ENCODE measurements at places on chromosomes 2 and 18.

GRCh38 chr2:112959109-112959812 lies 18.5 kb upstream of the IL36G start:
- H3K4me3 ChIP-seq = no peak overlapping the region
- no peaks in the 10 kb centered on the region for H3K36me3 ChIP-seq
- H3K4me1 ChIP-seq = no peaks in the 10 kb centered on the region
- no peaks in the 10 kb centered on the region for H3K27me3 ChIP-seq
- DNase-seq = no peak

- H3K27ac ChIP-seq = no peak overlapping the region
- H3K4me1 ChIP-seq = no peaks in the 10 kb centered on the region
- H3K27me3 ChIP-seq = no peaks in the 10 kb centered on the region
Measured at GRCh38 chr2:159882130-159882745, 84.2 kb upstream of the CD302 start.

DNA sequence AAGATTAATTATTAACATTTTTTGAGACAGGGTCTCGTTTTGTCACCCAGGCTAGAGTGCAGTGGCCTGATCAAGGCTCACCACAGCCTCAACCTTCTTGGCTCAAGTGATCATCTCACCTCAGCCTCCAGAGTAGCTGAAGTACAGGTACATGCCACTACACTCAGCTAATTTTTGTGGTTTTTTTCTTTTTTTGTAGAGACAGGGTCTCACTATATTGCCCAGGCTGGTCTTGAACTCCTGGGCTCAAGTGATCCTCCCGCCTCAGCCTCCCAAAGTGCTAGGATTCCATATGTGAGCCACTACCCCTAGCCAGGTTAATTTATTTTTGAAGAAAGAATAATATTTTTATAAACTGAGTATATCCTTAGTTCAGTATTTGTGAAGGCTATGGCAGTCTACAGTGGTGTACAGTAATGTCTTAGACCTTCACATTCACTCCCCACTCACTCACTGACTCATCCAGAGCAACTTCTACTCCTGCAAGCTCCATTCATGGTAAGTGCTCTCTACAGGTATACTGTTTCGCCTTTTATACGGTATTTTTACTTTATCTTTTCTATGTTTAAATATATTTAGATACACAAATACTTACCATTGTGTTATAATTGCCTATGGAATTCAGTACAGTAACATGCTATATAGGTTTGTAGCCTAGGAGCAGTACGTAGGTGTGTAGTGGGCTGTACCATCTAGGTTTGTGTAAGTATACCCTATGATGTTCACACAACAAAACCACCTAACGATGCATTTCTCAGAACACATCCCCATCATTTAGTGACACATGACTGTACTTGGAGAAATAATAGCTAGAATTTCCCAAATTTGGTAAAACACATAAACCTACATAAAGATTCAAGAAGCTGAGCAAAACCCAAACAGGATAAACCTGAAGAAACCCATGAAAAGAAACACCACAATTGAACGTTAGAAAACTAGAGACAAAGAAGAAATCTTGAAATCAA lies 38.6 kb downstream of the MGAT4A start:
- DNase-seq = no peak
- no peak overlapping the region for H3K27ac ChIP-seq
- no peaks in the 10 kb centered on the region for H3K27me3 ChIP-seq
- H3K36me3 ChIP-seq = no peaks in the 10 kb centered on the region
- H3K4me3 ChIP-seq = no peak overlapping the region

GRCh38 chr18:72700961-72701710 lies 157.0 kb upstream of the CBLN2 start:
- H3K4me1 ChIP-seq = no peaks in the 10 kb centered on the region
- H3K27ac ChIP-seq = no peak overlapping the region
- no peak overlapping the region for H3K4me3 ChIP-seq
- H3K27me3 ChIP-seq = no peaks in the 10 kb centered on the region
- H3K36me3 ChIP-seq = no peaks in the 10 kb centered on the region

- no peak overlapping the region for H3K4me3 ChIP-seq
- H3K4me1 ChIP-seq = no peaks in the 10 kb centered on the region
- H3K36me3 ChIP-seq = no peaks in the 10 kb centered on the region
Measured at GRCh38 chr18:79026491-79026890, 42.7 kb upstream of the ATP9B start.

DNA sequence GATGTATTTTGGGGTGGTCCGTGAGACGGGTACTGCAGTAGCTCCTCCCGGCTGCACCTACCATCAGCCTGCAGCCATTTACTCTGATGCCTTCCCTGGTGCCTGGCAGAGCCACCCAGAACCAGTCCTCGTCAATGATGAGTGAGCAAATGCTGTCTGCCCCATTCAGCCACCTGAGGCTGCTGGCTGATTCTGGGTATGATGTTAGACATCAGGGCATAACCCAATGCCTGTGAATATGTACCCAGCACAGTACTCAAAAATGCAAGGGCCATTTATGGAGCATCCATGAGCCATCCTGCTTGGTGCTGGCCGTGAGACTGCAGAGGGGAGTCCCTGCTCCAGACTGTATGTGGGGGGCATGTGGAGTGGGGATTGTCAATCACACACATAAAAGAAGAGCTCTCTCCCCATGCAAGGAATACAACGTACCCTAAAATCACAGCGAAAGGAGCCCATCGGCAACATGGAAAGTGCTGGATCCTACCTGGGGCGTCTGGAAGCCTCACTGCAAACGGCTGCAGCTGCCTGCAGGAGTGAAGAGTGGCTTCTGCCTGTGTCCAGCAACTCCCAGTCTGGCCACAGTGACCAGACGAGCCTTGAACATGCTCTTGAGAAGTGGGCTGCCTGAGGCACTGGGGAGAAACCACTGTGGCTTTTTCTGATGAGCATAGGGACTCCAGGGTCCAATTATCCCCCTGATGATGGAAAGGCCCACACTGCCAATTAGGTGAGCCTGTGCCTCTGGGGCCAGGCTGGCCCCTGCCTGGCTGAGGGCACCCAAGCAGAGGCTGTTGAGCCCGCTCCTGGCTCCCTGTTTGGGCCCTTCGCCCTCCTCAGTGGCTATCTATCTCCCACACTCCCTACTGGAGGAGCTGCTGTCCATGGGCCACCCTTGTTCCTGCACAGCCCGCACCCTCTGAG lies 2.4 kb upstream of the OR6B2 start:
- H3K4me3 ChIP-seq = no peak overlapping the region

- no peak overlapping the region for H3K4me3 ChIP-seq
- DNase-seq = no peak
- H3K27me3 ChIP-seq = no peaks in the 10 kb centered on the region
- no peaks in the 10 kb centered on the region for H3K4me1 ChIP-seq
- no peak overlapping the region for H3K27ac ChIP-seq
- no peaks in the 10 kb centered on the region for H3K36me3 ChIP-seq
Measured at GRCh38 chr2:59413751-59414570, 1139.5 kb downstream of the BCL11A start.

DNA sequence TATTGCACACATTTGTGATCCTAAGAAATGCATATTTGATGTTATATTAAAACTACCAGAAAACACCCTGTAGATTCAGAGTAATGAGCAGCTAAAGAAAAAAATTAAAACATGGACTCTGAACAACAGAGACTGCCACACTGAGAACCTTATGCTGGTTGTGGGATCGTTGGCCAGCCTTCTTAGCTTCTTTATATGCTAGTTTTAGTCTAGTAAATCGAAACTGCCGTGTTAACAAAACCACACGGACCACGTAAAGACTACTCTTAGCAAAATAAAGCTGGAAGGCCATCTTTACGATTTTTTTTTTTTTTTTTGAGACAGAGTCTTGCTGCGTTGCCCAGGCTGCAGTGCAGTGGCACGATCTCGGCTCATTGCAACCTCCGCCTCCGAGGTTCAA lies 22.8 kb downstream of the PER2 start:
- no peak overlapping the region for H3K27ac ChIP-seq
- no peaks in the 10 kb centered on the region for H3K36me3 ChIP-seq
- H3K4me1 ChIP-seq = no peaks in the 10 kb centered on the region
- H3K4me3 ChIP-seq = no peak overlapping the region
- no peaks in the 10 kb centered on the region for H3K27me3 ChIP-seq

- no peaks in the 10 kb centered on the region for H3K27me3 ChIP-seq
- H3K4me3 ChIP-seq = peak within 1 kb of the TSS; percentile 53
- no peaks in the 10 kb centered on the region for H3K4me1 ChIP-seq
- no peaks in the 10 kb centered on the region for H3K36me3 ChIP-seq
- no peak for DNase-seq
- peak within 1 kb of the TSS; percentile 93 for H3K27ac ChIP-seq
Measured at GRCh38 chr18:11981192-11981542, at the start of gene IMPA2. IMPA2 (plus strand) TSS chr18:11981507; CDS start chr18:11981670, 163 bp downstream.

DNA sequence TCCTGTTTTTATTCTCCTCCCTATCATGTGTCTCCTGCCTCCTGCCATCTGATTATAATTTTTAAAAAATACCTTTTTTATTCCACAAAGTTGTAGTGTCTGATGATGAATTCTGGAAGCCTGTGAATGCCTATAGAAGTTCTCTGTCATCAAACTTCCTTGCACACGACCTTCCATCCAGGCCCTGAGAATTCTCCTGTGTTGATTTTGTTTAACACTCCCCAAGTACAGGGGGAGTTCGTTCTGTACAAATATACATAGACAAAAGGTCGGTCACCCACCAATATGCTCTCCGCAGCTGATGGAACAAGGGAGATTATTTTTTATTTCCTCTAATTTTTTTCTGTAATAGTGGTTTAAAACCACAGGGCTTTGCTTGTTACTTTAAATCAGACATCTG lies 232.5 kb downstream of the PIEZO2 start:
- H3K27me3 ChIP-seq = no peaks in the 10 kb centered on the region
- DNase-seq = no peak
- no peak overlapping the region for H3K27ac ChIP-seq
- no peaks in the 10 kb centered on the region for H3K4me1 ChIP-seq
- H3K4me3 ChIP-seq = no peak overlapping the region

DNA sequence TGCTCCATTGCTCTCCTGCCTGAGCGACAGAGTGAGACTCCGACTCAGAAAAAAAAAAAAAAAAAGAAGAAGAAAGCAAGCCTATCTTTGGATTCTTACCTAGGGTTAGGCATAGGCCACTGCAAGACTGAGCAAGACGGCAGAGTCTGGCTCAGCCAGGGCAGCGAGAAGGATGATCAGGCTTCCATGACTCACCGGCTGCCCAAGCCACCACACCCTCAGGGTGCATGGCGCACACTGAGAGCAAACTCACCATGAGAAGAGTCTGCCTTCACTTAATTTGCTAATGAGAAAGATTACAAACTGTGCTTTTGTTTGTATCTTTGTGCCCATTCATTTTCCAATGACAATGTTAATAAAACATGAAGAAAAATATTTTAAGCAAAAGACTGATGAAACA lies 8.2 kb downstream of the FAM110C start:
- no peaks in the 10 kb centered on the region for H3K4me1 ChIP-seq
- DNase-seq = peak; percentile 79
- H3K27ac ChIP-seq = no peak overlapping the region

DNA sequence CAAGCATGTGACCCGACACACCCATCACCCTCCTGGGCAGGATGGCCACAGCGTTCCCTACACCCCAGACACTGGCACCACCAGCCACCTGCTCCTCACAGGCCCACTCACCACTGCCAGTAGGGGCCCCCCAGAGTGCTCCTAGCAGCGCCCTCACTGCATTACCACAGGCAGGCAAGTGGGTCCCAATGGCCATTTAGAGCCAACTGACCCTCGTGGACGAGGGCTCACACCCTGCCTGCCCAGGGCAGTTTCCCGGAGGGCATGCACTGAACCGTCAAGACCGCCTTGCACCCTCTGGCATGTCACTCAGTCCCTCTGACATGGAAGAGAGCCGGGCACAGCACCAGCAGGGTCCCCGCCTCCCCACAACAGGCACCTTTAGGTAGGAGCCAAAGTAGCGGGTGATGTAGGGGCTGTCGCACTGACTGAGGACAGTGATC lies 7.3 kb downstream of the STK25 start:
- no peak overlapping the region for H3K27ac ChIP-seq
- no peaks in the 10 kb centered on the region for H3K27me3 ChIP-seq
- H3K4me3 ChIP-seq = no peak overlapping the region
- no peak for DNase-seq
- H3K4me1 ChIP-seq = no peaks in the 10 kb centered on the region
- no peaks in the 10 kb centered on the region for H3K36me3 ChIP-seq

GRCh38 chr2:147247749-147248148 lies 597.1 kb upstream of the ACVR2A start:
- no peaks in the 10 kb centered on the region for H3K36me3 ChIP-seq
- no peak for DNase-seq
- H3K27me3 ChIP-seq = no peaks in the 10 kb centered on the region

GRCh38 chr2:72991439-72991725 lies 74.1 kb downstream of the EMX1 start:
- no peak overlapping the region for H3K27ac ChIP-seq
- no peaks in the 10 kb centered on the region for H3K4me1 ChIP-seq
- H3K27me3 ChIP-seq = no peaks in the 10 kb centered on the region
- H3K36me3 ChIP-seq = peaks cover 21% of the 10 kb centered on the region
- no peak for DNase-seq

DNA sequence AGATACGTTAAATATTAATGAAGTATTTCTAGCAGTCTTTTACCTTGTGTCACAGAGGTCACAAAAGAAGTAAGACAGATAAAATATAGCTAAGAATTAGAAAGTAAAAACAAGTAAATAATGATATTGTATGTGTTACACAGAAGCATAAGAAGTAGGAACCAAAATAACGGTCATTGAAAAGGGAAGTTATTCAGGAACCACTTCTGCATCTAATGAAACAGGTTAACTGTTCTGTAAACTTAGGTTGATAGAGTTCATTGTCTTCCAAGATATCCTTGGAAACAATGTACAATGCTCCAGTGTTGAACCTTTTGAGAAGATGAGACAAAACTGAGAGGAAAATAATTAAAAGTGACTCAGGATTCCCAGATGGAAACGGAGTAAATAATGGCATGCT lies 57.1 kb upstream of the CD302 start:
- no peak overlapping the region for H3K27ac ChIP-seq
- no peaks in the 10 kb centered on the region for H3K27me3 ChIP-seq
- no peaks in the 10 kb centered on the region for H3K4me1 ChIP-seq
- H3K36me3 ChIP-seq = no peaks in the 10 kb centered on the region

GRCh38 chr2:191151331-191151730 lies 537 bp upstream of the STAT4 start:
- peak overlapping the region; percentile 76 for H3K27ac ChIP-seq
- peak overlapping the region; percentile 58 for H3K4me3 ChIP-seq
- H3K36me3 ChIP-seq = no peaks in the 10 kb centered on the region
- no peaks in the 10 kb centered on the region for H3K27me3 ChIP-seq
- no peak for DNase-seq
- H3K4me1 ChIP-seq = no peaks in the 10 kb centered on the region

DNA sequence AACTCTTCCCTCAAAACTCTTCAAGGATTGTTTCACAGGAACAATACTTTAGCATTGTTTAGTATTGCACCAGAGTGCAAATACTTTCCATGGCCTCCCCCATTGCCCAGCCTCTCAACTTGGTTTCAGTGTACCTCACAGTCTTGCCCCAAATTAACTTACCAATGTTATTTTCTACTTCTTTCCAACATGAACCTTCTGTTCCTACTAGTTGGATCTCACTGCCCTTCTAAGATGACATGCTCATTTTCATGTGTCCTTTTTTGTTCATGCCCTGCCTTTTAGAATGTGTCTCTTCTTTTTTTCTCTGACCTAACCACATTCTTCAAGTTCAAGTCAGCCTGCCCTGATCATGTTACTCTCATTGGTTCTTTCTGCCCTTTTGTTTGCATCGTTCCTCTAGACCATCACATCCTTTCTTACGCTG lies 4.1 kb downstream of the SPATS2L start:
- H3K27ac ChIP-seq = no peak overlapping the region
- H3K4me3 ChIP-seq = no peak overlapping the region
- H3K27me3 ChIP-seq = no peaks in the 10 kb centered on the region

All from Peyer's patch (tissue), 4 donors.